ENCODE measurements at places on chromosomes 13 and 19.

DNA sequence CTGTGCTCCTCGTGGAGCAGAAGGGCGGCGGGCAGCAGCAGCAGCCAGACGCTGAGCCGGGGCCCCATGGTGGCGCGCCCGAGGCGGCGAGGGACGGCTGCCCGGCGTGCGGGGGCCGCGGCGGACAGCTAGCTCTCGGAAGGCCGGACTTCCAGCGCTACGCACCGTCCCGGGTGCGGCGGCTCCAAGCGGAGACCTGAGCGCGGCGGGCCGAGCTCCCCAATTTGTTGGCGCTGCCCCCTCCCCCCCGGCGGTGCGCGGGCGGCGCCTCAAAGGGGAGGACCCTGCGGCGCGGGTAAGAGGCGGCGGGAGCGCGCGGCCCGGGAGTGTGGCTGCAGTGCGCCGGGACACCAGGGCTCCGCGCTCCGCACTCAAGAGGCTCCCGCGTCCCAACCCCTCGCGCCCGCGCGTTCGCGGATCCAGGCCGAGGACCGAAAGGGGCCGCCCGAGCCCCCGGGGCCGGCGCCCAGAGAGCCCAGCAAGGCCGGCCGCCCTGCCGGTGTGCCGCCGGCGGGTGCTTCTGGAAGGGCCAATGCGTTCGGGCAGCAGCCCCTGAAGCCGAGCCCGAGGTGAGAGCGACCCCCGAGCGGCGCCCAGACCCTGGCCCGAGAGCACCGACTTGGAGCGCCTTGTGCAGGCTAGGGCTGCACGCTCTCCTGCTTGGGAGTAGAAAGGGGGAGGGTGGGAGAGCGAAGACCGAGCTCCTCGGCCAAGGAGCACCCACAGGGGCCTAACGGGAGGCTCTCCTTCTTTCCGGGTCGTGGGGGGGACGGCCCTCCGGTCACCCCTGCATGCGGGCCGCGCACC is at the start of the genes COL4A1 and COL4A2:
Gene COL4A1 (minus strand): TSS at position 198 of the 807 bp plus-strand sequence. CDS start 130 bp downstream, at position 68.
Gene COL4A2 (plus strand): TSS at position 325 of the 807 bp plus-strand sequence. CDS start 620 bp downstream, outside the sequence.
- DNase-seq, result peak; percentile 73

DNA sequence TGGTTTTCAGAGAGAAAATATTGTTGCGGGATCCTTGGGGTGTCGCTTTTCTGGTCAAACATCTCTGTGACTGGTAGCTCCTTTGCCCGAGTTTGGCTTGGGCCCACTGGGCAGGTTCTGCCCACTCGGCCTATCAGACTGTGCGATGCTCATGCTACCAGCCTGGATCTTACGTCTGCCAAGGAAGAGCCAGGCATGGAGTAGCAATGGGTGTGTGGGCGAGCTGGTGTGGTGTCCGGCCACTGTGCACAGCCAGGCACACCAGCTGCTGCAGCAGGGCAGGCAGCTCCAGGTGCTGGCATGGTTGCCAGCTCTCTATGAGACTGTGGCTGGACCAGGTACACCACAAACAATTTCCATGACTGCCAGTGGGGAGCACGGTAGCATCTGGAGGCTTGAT is 1351.8 kb upstream of the PCDH20 start:
- no peak for DNase-seq

GRCh38 chr19:47660435-47660832 is 51.5 kb downstream of the BICRA start:
- DNase-seq, result no peak

DNA sequence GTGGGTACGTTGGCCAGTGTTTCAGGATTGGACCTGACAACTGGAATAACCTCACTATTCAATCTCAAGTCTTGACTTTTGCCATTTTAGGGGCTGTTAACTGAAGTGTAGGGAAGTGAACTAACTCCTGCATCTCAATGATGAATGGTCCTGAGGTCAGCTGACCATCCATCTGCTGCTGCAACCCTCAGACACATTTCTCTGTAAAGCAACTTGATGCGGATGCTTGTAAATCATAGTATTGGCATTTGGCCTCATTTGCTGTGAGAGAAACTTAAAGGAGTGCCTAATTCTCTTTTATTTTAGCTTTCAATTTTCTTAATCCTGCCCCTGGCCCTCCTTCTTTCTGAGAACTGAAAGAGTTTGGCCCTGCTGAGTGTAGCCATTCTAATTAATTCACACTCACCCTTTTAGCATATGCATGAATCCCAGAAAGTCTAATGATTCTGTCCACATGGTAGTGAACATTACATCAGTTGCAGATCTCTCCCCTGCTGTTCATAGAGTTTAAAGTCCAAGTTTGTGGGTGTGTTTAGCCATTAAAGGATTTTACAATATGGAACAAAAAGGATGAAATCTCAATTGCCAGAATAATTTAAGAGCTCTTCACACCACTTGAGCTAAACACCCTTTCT is 1531.4 kb upstream of the SLC10A2 start:
- no peak for DNase-seq

- no peak for DNase-seq
These were observed 2.0 kb downstream of the POU2F2 start for GRCh38 chr19:42130254-42130573.

DNA sequence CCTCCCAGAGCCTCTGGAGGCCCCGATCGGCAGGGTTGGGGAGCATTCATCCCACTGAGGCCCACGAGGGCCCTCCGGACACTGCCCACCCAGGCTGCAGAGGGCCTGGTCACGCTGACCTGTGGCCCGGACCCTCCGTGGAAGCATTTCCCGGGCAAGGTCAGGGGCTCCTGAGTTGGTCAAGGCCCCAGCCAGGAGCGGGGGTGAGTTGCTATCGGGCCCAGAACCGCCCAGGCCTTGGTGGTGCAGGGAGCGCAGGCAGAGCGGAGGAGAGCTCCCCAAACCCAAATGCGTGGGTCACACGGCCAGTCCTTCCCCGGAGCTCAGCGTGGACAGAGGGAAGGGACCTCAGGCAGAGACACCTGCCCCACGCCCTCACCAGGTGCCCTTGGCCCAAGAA is 25.7 kb downstream of the GPX4 start:
- DNase-seq, result no peak

GRCh38 chr19:29401712-29402421 is 123.9 kb upstream of the VSTM2B start:
- DNase-seq, result no peak

DNA sequence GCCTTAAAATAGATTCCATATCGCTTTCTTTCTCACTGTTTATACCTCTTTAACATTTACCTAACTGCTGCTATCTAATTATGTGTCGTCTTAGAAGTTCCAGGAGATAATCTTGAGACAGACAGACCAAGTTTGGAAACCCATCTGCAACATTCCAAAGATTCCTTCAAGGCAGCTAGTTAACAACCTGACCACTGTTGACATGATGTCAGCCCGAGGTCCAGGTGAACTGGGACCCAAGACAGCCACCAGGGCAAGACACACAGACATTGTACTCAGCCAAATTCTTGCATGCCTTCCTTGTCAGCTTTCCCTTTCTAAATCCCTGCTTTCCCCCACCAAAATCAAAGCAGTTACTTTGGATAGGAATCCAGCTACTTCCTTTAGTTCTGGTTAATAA is 1476.5 kb upstream of the PRR20A start:
- no peak for DNase-seq

GRCh38 chr13:46603165-46603603 is 50.2 kb downstream of the LRCH1 start:
- no peak for DNase-seq

DNA sequence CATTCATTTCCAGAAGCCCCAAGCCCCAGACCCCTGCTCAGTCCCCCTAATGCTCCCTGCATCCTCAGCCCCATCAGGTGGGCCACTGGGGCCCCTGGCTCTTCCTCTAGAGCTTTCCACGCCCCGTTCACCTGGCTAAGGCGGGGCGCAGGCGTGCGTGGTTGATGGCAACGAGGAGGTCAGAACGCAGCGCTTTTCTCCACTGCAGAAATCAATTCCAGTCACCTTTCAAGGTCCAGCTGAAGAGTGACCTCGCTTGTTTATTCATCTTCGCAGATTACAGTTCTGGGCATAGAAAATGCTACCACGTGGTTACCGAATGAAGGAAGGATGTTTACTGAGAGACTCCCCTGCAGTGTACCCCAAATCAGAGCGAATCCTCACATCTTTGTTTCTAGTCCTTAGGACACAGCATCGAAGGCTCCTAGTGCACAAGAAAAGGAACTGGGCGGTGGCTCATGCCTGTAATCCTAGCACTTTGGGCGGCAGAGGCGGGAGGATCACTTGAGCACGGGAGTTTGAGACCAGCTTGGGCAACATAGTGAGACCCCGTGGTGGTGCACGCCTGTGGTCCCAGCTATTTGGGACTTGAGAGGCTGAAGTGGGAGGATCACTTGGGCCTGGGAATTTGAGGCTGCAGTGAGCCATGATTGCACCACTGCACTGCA is 828 bp upstream of the PBX4 start:
- DNase-seq, result no peak

GRCh38 chr19:49894011-49894664 is 2.5 kb downstream of the IL4I1 start:
- no peak for DNase-seq

DNA sequence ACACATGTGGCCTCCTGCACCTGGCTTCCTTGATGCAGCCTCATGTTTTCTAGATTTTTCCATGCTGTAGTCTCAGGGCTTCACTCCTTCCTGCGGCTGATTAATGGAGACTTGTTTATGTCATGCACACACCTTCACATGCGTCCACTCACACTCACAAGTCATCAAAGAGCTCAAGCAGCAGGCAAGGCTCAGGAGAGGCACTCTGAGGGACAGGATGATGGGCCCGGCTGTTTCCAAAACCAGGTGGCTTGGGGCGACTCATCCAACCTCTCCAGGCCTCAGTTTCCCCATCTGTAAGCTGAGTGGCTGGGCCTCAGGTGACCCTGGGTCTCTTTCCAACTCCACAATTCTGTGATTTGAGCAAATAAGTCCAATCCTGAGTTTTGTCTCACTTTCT is 36.9 kb downstream of the RASA3 start:
- DNase-seq, result no peak

DNA sequence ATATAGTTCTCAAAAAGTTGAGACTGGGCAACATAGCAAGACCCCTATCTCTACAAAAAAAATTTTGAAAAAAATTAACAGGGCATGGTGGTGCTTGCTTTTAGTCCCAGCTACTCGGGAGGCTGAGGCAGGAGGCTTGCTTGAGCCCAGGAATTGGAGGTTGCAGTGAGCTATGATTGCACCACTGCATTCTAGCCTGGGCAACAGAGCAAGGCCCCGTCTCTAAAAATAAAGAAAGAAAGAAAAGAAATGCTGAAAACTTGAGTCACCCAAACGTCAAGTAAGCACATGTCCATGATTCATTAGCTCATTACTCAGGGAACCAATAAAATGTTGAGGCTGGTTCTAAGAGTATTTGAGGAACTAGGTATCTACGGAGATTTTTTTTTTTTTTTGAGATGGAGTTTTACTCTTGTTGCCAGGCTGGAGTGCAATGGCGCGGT is 33.9 kb upstream of the SEMA6B start:
- DNase-seq, result peak; percentile 81

GRCh38 chr19:29673451-29674371 is 8.4 kb downstream of the PLEKHF1 start:
- no peak for DNase-seq

DNA sequence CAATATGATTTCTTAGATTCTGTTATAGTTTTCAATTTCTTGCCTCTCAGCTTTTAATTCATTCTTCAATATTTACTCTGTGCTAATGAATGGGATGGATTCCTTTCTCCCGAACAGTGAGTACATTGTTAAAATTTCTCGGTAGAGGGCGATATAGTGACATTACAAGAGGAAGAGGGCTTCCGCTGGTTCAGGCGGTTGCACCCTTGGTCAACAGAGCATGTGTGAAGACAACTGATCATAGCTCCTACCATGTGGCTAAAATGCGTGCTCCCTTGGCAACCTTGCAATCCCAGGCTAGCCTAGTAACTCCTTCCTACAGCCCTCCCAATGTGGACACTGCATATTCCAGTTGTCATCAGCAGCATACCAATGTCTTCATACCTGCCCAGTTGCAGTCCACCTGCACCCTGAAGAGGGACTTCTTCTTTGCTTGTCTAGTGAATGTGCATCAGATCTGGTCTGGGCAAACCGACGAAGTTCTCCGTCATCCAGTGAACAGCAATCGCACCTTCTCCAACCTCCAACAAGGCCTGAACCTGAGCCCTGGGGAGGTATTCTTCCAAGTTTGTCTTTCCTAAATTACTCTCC is 653.0 kb upstream of the GPC6 start:
- DNase-seq, result peak; percentile 22

DNA sequence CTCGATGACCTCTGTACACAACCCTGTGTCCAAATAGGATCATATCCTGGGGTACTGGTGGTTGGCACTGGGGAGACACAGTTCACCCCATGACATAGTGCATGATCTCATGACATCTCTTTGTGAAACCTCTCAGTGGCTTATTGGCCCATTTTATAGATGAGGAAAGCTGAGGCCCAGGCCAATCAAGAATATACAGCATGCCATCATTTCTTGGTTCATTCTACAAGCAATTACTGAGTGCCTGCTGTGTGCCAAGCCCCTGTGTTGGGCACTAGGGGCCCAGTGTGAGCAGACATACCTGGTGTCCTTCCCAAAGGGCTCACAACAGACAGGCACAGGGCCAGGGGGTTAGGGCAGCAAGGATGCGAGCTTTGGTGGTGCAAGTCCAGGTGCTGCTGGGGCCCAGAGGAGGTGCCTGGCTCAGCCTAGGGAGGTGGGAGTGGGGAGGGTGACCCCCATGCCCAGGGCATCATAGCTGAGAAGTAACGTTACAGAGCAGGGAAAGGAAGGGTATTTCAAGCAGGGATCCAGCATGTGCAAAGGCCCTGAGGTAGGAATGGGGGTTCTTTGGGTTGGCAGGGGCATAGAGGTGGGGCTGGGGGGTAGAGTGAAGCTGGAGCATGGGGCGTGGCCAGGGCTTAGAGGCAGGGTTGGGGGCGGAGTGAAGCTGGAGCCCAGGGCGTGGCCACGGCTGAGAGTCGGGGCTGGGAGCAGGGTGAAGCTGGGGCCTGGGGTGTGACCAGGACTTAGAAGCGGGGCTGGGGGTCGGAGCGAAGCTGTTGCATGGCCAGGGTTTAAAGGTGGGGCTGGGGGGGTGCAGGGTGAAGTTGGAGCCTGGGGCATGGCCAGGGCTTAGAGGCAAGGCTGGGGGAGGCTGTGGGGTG is 20.7 kb downstream of the COLGALT1 start:
- no peak for DNase-seq

DNA sequence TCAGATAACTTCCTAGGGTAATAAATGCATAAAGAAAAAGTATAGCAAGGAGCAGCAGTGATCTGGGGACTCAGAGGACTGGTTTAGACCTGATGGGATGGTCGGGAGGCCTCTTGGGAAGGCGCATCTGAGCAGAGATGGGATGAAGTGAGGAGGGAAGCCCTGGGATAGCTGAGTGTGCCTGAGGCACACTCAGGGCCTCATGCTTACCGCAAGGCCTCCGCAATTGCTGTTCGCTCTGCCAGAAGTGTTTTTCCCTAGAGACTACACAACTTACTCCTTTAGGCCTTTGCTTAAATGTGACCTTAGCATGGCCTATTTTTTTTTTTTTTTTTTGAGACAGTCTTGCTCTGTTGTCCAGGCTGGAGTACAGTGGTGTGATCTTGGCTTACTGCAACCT is 4.1 kb upstream of the DLL3 start:
- no peak for DNase-seq
